SHP77 treated with DMSO at 0.1 percent for 48 hours (cell line): ENCODE measurements at places on chromosomes 16 and 17.

DNA sequence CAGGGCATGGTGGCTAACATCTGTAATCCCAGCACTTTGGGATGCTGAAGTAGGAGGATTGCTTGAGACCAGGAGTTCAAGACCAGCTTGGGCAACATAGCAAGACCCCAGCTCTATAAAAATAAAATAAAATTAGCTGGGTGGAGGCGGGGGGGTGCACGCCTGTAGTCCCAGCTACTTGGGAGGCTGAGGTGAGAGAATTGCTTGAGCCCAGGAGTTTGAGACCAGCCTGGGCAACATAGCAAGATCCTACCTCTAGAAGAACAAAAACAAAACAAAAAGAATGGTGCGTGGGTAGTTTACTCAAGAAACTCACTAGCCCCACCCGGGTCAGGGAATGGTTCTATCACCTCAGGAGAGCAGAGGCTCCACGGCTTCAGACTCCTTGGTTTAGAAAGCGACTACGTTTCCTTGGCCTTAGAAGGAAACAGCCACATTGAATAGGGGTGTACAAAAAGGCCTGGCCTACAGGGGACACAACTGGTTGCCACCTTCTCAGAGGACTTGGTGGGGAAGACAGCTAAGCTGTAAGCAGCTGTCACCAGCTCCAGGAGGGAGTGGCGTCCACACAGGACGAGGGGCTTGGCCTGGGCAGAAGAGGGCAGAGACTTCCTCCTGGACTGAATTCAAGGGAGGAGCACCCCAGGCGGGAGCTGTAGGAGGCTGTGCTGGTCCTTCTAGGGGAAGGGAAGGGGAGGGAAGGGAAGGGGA, 716 bp downstream of the TK1 start:
- DNase-seq = no peak

GRCh38 chr16:89831810-89832328, 3.6 kb downstream of the SPIRE2 start:
- DNase-seq = no peak

DNA sequence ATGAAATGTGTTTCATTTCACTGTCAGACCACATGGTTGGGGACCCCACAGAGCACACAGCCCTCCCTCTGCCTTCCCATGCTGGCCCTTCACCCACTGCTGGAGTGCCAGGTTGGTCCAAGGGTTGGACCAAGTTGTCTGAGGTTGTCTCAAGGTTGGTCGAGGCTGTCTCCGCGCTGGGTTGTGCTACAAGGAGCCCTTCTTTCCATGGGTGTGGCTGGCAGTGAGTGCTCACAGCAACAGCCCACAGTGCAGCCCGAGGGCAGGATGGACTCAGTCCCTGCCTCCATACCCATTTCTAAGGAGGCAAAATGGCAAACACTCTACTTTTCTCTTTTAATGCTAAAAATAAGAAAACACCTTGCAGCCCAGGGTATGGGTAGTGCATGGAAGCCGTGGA, 35.8 kb upstream of the STH start:
- no peak for DNase-seq

GRCh38 chr17:34579979-34580684, 750 bp downstream of the TMEM132E start:
- no peak for DNase-seq
